Activated CD4-positive, alpha-beta T cell treated with anti-CD3 and anti-CD28 coated beads for 24 hours (primary cell): ENCODE measurements at places on chromosomes 6 and 20.

DNA sequence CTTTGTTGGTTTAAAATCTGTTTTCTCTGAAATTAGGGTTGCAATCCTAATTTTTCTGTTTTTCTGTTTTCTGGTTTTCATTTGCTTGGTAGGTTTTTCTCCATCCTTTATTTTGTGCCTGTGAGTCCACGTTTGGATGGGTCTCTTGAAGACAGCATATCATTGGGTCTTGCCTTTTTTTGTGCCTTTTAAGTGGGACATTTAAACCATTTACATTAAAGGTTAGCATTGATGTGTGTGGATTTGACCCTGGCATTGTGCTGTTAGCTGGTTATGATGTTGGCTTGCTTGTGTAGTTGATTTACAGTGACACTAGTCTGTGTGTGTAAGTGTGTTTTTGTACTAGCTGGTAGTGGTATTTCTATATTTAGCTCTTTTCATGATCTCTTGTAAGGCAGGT, 28.0 kb upstream of the CST5 start:
- DNase-seq: no peak

GRCh38 chr6:41302638-41303037, 16.2 kb upstream of the TREM1 start:
- DNase-seq: no peak

- no peak for DNase-seq
Measured at GRCh38 chr20:37827605-37828004, 75.3 kb upstream of the VSTM2L start.

GRCh38 chr6:7121700-7122241, 14.0 kb downstream of the RREB1 start:
- no peak for DNase-seq

DNA sequence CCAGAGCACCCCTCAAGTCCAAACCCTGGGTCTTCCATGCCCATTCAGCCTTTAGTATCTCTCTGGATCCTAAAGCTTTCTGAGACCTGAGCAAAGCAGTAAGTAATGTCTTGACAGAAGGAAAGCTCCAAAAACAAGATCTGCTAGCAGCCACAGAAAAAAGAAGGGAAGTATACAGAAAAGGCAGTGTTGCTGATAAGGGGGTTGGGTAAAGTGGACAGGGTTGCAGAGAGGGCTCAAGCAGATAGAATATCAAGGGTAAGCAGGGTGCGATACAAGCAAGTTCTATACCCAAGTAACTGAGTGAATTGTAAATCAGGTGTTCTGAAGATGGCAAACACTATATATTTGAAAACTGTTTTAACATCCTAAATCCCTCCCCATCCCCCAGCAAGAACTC, 113.4 kb upstream of the CARMIL1 start:
- DNase-seq: no peak

- no peak for DNase-seq
Measured at GRCh38 chr6:159119791-159120190, 49.4 kb upstream of the FNDC1 start.

- no peak for DNase-seq
Measured at GRCh38 chr6:65410309-65410708, 296.7 kb downstream of the EYS start.
